ENCODE measurements at places on chromosomes 4 and X. TPM values are rescaled to one million over a fixed set of nuclear protein-coding genes. Genes with fewer than 3 reads are reported as not detected.

PCYT1B gene
- total RNA-seq, result 27.4 TPM

WWC2 gene
- 99.3 TPM for total RNA-seq

NOX1 gene
- not detected for total RNA-seq

CAPN6 gene
- 7.4 TPM for total RNA-seq

SLC6A14 gene
- total RNA-seq, result not detected

GCNA gene
- total RNA-seq, result 0.48 TPM

XKRX gene
- 0.44 TPM for total RNA-seq

NMU gene
- 12.9 TPM for total RNA-seq

TCEAL7 gene
- total RNA-seq, result 2.7 TPM

SHROOM3 gene
- 27.6 TPM for total RNA-seq

CFAP47 gene
- total RNA-seq, result 0.09 TPM

AADAT gene
- total RNA-seq, result 14.6 TPM

NLGN3 gene
- total RNA-seq, result 3.5 TPM

NSG1 gene
- total RNA-seq, result 9.3 TPM

TEC gene
- 1.7 TPM for total RNA-seq

MYOZ2 gene
- not detected for total RNA-seq

NAP1L5 gene
- 2.2 TPM for total RNA-seq

CXCL1 gene
- 0.20 TPM for total RNA-seq

- no peaks in the 10 kb centered on the region for H3K27me3 ChIP-seq
- H3K4me1 ChIP-seq, result no peaks in the 10 kb centered on the region
- H3K27ac ChIP-seq, result no peak overlapping the region
- no peak overlapping the region for H3K4me3 ChIP-seq
Observed at GRCh38 chrX:113408843-113409242, 568.2 kb upstream of the AMOT start.

- H3K27ac ChIP-seq, result no peak overlapping the region
- H3K36me3 ChIP-seq, result no peaks in the 10 kb centered on the region
- H3K4me3 ChIP-seq, result no peak overlapping the region
Observed at GRCh38 chr4:38860788-38861424, 4.3 kb upstream of the TLR6 start.

- no peak overlapping the region for H3K27ac ChIP-seq
- no peaks in the 10 kb centered on the region for H3K4me1 ChIP-seq
- no peak for DNase-seq
Observed at GRCh38 chr4:125511715-125512114, 197.0 kb downstream of the FAT4 start.

GRCh38 chr4:184848510-184848909, 22.7 kb upstream of the ACSL1 start:
- H3K4me1 ChIP-seq, result no peaks in the 10 kb centered on the region
- H3K27me3 ChIP-seq, result no peaks in the 10 kb centered on the region
- H3K36me3 ChIP-seq, result no peaks in the 10 kb centered on the region
- H3K27ac ChIP-seq, result no peak overlapping the region
- DNase-seq, result no peak

GRCh38 chrX:71302461-71303213, 1.1 kb downstream of the ITGB1BP2 start:
- H3K27me3 ChIP-seq, result peaks cover 2% of the 10 kb centered on the region
- H3K4me1 ChIP-seq, result no peaks in the 10 kb centered on the region

DNA sequence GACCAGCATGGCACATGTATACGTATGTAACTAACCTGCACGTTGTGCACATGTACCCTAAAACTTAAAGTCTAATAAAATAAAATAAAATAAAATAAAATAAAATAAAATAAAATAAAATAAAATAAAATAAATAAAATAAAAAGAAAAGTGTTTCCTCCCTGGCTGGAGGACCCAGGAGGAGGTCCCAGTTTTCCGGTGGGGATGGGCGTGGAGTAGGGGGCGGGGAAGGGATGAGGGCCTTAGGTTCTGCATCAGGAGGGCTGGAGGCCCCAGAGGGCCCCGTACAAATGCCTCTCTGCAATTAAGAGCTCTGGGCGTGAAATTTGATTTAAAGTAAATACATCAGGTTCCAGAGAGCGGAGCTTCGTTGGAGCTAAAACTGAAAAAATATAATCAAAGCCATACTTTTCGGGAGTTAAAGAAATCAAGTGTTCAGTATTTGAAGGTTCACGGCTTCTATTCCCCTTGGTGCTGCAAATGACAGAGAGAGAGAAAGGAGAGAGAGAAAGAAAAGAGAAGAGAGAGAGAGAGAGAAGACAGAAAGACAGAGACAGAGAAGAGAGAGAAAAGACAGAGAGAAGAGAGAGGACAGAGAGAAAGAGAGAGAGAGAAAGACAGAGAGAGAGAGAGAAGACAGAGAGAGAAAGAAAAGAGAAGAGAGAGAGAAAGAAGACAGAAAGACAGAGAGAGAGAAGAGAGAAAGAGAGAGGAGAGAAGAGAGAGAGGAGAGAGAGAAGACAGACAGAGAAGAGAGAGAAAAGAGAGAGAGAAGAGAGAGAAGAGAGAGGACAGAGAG, 8.7 kb upstream of the SHOX start:
- H3K36me3 ChIP-seq, result peaks cover 7% of the 10 kb centered on the region
- H3K4me1 ChIP-seq, result no peaks in the 10 kb centered on the region
- peaks cover 89% of the 10 kb centered on the region for H3K27me3 ChIP-seq
- no peak overlapping the region for H3K4me3 ChIP-seq

DNA sequence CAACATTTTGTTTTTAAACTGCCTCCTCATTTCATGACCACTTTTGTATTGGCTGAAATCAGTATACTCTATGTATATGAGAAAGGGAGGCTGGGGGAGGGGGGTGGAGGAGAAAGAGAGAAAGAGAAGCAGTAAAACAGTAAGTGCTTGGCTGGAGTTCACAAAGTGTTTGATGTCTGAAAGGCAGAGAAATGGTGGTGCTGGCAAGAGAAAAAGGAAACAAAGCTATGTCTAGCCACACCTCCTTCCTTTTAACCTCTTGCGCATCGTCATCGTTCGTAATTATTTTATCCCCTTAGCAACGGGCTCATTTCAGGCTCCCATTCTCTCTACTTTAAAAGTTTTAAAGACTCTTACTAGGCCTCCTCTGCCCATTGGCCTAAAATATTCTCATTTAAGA, 25.6 kb downstream of the RPA4 start:
- no peaks in the 10 kb centered on the region for H3K36me3 ChIP-seq
- DNase-seq, result no peak
- H3K27ac ChIP-seq, result no peak overlapping the region
- no peak overlapping the region for H3K4me3 ChIP-seq
- no peaks in the 10 kb centered on the region for H3K4me1 ChIP-seq
- no peaks in the 10 kb centered on the region for H3K27me3 ChIP-seq

GRCh38 chr4:42906891-42907759, 14.6 kb downstream of the GRXCR1 start:
- H3K4me3 ChIP-seq, result no peak overlapping the region
- H3K36me3 ChIP-seq, result no peaks in the 10 kb centered on the region
- no peak for DNase-seq
- no peak overlapping the region for H3K27ac ChIP-seq
- no peaks in the 10 kb centered on the region for H3K27me3 ChIP-seq

- H3K4me3 ChIP-seq, result peak within 1 kb of the TSS; percentile 84
- no peak within 1 kb of the TSS for H3K27ac ChIP-seq
Observed at GRCh38 chrX:103831803-103832544, at the start of gene RAB9B. RAB9B (minus strand) TSS chrX:103832257; CDS start chrX:103825784, 6,473 bp downstream.

DNA sequence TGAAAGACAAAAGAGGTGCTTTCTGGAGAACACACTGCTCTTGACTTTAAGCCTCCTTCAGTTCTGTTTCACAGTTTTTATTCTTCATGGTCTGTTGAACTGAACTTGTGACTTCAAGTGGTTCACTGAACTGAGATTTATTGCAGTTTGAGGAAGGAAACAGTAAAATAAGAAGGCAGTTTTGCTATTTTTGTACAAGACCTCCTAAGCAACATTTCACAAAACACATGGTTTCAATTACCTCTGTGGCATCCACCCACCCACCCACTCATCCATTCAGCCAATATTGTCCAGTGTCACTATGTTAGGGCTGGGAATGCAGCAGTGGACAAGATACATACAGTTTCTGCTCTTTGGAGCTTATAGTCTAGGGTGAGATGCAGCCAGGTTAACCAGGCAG, 131.3 kb downstream of the IL1RAPL2 start:
- no peaks in the 10 kb centered on the region for H3K4me1 ChIP-seq
- no peak for DNase-seq
- H3K27me3 ChIP-seq, result no peaks in the 10 kb centered on the region
- H3K36me3 ChIP-seq, result no peaks in the 10 kb centered on the region
- H3K4me3 ChIP-seq, result no peak overlapping the region

GRCh38 chrX:12301288-12301687, 163.0 kb downstream of the FRMPD4 start:
- DNase-seq, result no peak
- no peaks in the 10 kb centered on the region for H3K36me3 ChIP-seq
- no peaks in the 10 kb centered on the region for H3K27me3 ChIP-seq
- no peaks in the 10 kb centered on the region for H3K4me1 ChIP-seq

DNA sequence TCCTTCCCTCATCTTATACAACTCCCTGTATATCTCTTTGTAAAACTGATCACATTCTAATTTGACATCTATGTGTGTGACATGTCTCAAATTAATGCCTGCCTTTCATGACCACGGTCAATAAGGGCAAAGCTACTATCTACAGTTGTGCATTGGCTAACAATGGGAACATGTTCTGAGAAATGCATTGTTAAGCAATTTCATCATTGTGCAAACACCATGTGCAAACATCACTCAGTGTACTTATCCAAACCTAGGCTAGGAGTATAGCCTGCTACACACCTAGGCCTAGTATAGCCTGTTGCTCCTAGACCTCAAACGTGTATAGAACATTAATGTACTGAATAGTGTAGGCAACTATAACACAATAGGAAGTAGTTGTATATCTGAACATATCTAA, 95.0 kb downstream of the BANK1 start:
- no peak for DNase-seq
- no peak overlapping the region for H3K4me3 ChIP-seq
- H3K27ac ChIP-seq, result no peak overlapping the region
- no peaks in the 10 kb centered on the region for H3K27me3 ChIP-seq
- H3K4me1 ChIP-seq, result no peaks in the 10 kb centered on the region

- no peak overlapping the region for H3K4me3 ChIP-seq
- peaks cover 25% of the 10 kb centered on the region for H3K36me3 ChIP-seq
- no peak for DNase-seq
- H3K27me3 ChIP-seq, result no peaks in the 10 kb centered on the region
- H3K4me1 ChIP-seq, result no peaks in the 10 kb centered on the region
Observed at GRCh38 chr4:86414686-86415085, 54.8 kb upstream of the MAPK10 start.

DNA sequence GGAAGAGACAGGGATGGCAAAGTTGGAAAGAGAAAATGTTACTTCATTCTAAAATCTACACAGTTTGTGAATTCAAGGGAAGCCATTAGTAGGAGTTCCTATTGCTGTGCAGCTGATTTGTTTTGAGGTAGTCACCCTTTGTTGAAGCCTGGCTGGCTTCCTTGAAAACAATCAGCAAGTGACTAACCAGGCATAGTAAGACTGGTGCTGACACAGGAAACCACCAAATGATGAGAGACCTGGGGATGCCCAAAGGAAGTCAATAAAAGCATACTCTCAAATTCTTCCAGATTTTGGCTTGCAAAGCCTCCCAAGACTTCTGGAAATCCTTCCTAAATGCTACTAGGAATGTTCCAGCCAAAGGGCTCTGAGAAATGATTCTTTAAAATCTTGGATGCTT, 23.9 kb upstream of the PRDM8 start:
- H3K4me1 ChIP-seq, result no peaks in the 10 kb centered on the region
- no peak overlapping the region for H3K4me3 ChIP-seq
- H3K36me3 ChIP-seq, result no peaks in the 10 kb centered on the region
- peaks cover 2% of the 10 kb centered on the region for H3K27me3 ChIP-seq

- H3K4me3 ChIP-seq, result no peak overlapping the region
- H3K27me3 ChIP-seq, result no peaks in the 10 kb centered on the region
Observed at GRCh38 chr4:128958194-128958593, 135.1 kb downstream of the SCLT1 start.

DNA sequence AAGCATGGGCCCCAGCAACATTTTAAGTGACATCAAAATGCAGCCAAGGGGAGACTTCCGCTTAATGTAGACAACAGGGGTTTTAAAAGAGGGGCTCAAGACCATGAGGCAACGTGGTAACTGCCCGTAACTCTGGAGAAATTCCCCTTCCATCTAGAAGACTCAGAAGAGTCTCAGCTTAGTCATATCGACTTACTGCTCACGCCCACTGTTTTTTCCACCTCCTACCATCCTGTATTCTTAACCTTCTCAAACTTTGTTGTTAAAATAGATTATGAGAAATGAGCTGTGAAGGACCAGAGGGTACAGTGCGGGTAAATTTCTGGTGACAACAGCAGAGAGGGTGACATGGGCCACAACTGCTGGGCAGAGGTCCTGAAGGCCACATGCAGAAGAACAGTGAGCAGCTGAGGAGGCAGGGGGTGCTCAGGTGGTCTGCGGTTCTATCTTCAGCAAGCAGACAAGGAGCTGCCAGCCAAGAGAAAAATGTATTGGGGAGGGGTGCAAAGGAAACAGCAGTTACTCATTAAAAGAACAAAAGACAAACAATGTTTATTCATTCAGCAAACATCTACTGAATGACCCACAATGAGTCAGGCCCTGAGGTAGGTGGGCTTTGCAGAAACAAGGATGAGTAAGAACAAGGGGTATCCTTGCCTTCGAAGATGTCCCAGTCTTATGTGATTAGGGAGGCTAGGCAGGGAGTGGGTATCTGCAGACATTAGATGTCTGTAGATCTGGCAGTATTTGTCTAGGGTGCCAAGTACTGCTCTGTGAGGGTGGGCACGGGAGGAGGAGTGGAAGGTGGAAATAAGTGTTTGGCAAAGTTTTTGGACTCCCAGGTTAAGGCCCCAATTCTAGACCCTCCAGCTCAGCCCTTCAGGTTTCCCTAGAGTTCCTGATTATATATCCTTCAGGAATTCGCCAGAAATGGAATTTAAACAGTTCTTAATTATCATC, 175.3 kb downstream of the TSPAN5 start:
- H3K4me3 ChIP-seq, result no peak overlapping the region
- no peak overlapping the region for H3K27ac ChIP-seq
- H3K4me1 ChIP-seq, result peaks cover 7% of the 10 kb centered on the region
- no peaks in the 10 kb centered on the region for H3K27me3 ChIP-seq

- no peaks in the 10 kb centered on the region for H3K4me1 ChIP-seq
- no peak overlapping the region for H3K27ac ChIP-seq
- no peak overlapping the region for H3K4me3 ChIP-seq
- H3K27me3 ChIP-seq, result no peaks in the 10 kb centered on the region
- DNase-seq, result no peak
Observed at GRCh38 chr4:180641495-180641894, 1601.7 kb upstream of the TENM3 start.

GRCh38 chr4:181982856-181983255, 260.3 kb upstream of the TENM3 start:
- peaks cover 6% of the 10 kb centered on the region for H3K4me1 ChIP-seq
- H3K27ac ChIP-seq, result no peak overlapping the region
- H3K4me3 ChIP-seq, result no peak overlapping the region
